ELF-1 (cell line): ENCODE measurements at places on chromosomes 7 and 10.

GRCh38 chr10:33453081-33454025, 118.9 kb upstream of the NRP1 start:
- no peak for DNase-seq

GRCh38 chr10:31752170-31752569, 176.5 kb downstream of the ARHGAP12 start:
- DNase-seq, result no peak

GRCh38 chr10:102729029-102730026, 14.4 kb upstream of the WBP1L start:
- DNase-seq, result peak; percentile 92

DNA sequence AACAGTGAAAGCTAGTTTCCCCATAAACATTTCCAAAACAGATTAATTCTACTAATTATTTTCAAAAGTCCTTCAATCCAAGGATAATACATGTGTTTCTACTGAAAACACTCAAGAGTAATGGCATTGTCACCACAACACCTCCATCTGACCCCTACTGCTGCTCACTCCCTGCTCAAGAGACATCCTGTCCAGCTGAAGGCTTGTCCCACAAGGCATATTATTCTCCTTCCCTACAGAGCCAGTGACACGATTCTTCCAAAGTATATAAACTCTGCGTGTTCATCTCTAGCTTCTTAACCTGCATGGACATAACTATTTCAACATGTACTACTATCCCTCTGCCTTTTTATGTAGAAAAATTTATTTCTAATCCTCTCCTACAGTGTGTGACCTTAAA, 182.1 kb downstream of the CPEB3 start:
- no peak for DNase-seq

GRCh38 chr7:12926206-12926605, 238.8 kb downstream of the ARL4A start:
- DNase-seq, result no peak

- DNase-seq, result no peak
Measured at GRCh38 chr10:18008986-18009385, 57.3 kb downstream of the SLC39A12 start.

- no peak for DNase-seq
Measured at GRCh38 chr10:70055550-70055949, 2.9 kb downstream of the MACROH2A2 start.

DNA sequence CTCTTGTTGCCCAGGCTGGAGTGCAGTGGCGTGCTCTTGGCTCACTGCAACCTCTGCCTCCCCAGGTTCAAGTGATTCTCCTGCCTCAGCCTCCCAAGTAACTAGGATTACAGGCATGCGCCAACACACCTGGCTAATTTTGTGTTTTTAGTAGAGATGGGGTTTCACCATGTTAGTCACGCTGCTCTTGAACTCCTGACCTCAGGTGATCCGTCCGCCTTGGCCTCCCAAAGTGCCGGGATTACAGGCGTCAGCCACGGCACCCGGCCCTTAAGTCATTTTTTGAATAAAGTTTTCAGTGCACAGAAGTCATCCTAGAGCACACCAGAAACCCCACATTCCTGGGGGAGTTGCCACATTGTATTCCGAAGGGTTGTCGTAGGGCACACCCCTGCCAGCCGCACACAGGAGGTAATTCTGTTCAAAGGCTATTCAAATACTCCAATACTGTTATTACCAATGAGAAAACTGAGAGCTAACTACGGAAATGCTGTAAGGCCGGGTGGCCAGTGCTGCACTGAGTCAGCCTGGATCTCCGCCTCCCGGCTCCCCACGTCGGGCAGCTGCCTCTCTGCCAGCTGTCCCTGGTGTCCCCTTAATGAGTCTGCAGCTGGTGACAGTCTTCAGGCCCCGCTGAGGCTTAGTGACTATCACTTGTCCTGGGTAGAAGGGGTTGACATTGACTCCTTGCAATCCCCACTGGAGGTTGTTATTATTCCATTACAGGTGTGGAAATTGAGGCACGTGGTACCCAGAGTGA, 8.6 kb upstream of the RFC2 start:
- DNase-seq, result no peak

- no peak for DNase-seq
Measured at GRCh38 chr10:73248259-73248724, 1.2 kb upstream of the DNAJC9 start.

DNA sequence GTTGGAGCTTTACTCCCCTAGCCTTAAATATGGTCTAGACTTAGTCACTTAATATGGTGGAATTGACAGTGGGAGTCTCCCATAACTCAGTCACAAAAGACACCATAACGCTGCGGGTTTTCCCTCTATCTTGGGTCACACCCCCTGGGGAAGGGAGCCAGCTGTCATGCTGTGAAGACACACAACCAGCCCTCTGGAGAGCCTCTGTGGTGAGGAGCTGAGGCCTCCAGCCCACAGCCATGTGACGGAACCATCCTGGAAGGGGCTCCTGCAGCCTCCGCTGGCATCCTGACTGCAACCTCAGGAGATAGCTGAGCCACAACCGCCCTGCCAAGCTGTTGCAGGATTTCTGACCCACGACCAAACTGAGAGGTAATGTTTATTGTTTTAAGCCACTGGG, 37.9 kb downstream of the PAXIP1 start:
- DNase-seq, result no peak

- no peak for DNase-seq
Measured at GRCh38 chr10:10293041-10293440, 724.6 kb upstream of the CELF2 start.

DNA sequence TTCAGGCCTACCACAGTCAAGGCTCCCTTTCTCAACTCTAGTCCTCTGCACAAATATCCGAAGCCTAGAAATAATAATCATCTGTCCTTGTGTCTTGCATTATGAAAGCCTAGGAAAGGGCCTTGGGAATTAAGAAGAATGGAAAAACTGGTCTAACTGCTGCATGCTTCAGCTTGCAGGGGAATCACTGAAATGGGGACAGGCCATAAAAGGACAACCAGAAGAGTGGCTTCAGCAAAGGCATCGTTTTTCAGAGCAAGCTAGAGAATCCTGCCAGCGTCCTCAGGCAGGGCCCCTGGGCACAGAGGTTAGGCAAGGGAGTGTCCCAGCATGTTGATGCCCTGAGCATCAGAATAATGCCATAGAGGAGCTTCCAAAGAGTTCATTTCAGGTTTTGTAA, 13.2 kb downstream of the ERVW-1 start:
- DNase-seq, result peak; percentile 66

DNA sequence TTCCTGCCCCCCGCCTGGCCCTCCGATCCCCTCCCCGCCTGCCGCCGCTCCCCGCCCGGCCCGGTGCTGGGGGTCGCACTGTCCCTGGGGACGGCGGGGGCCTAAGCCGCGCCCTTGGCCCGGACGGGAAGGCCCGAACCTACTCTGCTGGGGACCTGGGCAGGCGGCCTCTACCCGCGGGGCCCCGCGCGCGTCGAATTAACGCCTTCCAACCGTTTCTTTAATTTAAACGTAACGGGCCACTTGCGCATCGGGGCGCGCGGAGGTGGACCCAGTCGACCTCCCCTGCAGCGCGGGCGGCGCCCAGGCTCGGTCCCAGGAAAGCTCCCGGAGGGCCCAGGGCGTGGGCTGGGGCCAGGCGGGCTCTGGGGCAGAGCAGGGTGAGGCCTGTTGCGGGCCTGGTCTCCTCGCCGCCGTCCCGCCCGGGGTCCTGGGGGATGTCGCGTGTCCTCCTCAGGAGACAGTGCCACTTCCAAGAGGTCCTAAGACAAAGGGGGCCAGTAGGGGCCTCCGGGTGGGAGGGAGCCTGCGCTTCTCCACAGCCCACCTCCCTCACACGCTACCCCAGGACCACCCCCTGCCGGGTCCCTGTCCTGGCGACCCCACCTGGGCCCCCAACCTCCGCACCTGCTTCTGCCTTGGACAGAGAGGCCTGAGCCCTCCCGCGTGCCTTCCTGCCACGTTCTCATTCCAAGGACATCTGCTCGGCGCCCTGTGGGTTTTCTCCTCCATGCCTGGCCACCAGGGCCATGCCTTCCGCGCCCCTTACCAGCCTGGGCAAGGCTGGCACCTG, 658 bp upstream of the PTPRN2 start:
- peak; percentile 32 for DNase-seq

DNA sequence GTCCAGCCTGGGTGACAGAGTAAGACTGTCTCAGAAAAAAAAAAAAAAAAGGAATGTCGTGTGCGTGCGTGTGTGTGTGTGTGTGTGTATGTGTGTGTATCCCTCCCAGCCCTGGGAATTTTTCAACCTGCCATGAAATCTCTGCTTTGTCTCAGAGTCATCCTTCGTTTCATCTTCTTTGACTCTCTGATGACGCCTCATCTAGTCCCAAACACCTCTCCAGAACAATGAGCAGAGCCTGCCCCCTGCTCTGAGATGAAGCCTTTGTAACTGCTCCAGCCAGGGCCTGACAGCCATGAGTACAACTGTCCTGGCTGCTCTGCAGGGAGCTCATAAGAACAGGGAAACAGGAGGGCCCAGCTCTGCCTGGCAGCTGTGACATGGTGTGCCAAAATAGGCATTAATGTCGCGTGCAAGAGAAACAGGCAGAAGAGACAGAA, 149.5 kb downstream of the FAM107B start:
- peak; percentile 58 for DNase-seq

DNA sequence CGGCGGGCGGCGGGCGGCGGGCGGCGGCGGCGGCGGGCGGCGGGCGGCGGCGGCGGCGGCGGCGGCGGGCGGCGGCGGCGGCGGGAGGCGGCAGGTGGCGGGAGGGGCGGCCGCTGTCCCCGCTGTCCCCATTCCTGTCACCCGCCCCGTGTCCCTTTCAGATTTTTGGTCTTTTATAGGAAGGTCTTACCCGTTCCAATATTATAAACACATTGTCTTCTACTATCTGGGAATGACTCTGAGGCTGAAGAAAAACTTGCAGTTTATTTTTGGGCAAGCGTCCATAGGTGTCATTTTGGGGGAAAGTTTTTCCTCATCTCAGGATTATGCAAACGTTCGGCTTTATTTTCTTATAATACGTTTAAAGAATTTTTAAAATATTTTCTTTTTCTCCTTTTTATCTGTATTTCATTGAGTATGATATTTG, 578 bp downstream of the ZNF713 start:
- DNase-seq, result no peak

GRCh38 chr10:75469006-75469616, 37.7 kb downstream of the LRMDA start:
- DNase-seq, result no peak

DNA sequence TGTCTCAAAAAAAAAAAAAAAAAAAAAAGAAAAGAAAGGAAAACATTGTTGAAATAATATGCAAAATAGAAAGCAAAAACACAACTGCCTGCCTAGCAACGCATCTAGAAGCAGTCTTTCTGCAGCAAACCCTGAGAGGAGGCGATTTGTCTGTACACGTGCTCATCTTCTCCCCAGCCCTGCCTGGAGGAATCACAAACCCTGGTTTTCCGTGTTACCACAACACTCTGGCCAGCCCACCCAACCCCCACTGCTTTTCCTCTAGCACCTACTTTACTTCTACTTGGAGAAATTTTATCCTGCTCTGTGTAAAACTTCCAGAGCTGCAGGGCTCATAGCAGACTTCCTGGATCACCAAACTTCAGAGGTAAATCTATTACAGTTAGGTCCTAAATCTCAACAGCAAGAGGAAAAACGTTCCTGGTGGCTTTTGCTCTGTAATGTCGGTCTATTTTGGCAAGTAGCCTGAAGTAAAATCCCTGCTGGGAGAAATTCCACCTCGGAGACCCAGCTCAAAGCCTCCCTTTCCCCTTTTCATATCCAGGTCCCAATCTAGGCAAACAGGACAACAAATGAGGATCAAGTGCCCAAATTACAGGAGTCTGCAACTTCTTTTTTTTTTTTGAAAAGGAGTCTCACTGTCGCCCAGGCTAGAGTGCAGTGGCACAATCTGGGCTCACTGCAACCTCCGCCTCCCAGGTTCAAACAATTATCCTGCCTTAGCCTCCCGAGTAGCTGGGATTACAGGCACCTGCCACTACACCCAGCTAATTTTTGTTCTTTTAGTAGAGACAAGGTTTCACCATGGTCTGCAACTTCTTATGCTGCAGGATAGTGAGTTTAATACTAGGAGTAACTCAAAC, 91.6 kb downstream of the DNMBP start:
- peak; percentile 92 for DNase-seq

GRCh38 chr7:39919646-39920045, 30.4 kb upstream of the CDK13 start:
- no peak for DNase-seq

DNA sequence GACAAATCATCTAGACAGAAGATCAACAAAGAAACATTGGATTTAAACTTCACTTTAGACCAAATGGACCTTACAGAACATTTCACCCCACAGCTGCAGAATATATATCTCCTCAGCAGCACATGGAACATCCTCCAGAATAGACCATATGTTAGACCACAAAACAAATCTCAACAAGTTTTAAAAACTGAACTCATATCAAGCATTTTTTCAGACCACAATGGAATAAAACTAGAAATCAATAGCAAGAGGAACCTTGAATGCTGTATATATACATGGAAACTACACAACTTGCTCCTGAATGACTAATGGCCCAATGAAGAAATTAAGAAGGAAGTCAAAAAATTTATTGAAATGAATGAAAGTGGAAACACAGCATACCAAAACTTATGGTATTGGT, 157.7 kb downstream of the MTERF1 start:
- no peak for DNase-seq

- DNase-seq, result no peak
Measured at GRCh38 chr7:8338206-8338605, 76.2 kb upstream of the ICA1 start.

GRCh38 chr10:16966991-16967865, 150.0 kb upstream of the RSU1 start:
- no peak for DNase-seq

- DNase-seq, result no peak
Measured at GRCh38 chr7:88771417-88771816, 11.9 kb downstream of the ZNF804B start.

DNA sequence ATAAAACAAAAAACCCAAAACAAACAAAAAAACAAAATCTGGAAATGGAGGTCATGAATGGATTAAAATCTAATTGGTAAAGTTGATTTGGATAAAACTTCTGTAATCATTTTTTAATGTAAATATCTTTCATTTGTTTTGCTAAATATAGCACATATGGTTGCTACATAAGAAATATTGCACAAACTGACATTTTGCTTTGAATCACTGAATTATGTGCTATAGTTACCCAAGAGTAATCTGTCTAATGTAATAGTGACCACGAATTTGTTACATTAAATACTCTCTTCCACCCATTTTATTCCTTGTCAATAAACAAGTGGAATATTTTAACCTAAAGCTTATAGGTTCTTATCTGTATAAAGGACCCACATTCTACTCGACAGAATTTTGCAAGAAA, 6.2 kb downstream of the CFAP58 start:
- DNase-seq, result no peak

GRCh38 chr7:95540366-95540765, 54.6 kb downstream of the ASB4 start:
- no peak for DNase-seq

GRCh38 chr7:124071843-124072242, 39.0 kb upstream of the TMEM229A start:
- DNase-seq, result no peak
